ENCODE measurements at places on chromosomes 1 and 21.

DNA sequence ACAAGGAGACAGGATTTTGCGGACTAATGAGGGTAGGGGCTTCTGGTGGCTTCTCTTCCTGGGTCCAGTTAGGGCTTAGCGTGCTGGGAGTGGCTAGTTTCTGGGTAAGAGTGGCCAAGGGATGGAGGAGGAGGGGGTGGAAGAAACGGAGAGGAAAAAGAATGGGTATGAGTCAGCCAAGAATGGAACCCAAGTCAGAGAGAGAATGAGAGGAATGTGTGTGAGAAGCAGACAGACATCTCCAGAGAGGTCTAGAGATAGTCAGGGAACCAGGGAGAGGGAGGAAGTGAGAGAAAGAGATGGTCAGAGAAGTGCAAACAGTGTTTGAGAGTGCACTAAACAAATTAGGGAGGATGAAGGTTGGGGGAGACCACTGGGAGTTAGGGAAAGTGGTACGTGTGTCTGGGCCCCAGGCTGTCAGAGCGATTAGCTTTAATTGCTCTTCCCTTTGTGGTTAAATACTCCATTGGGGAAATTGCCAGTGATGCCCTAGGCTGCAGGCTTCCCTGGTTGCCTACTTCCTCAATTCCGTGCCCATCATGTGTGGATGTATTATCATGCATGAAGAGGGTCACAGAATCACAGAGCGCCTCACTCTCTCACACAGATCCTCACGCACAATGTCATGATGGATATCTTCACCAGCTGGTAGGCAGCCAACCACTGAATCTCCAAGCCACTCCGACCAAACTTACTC lies 1.4 kb downstream of the PEA15 start:
- DNase-seq = no peak

DNA sequence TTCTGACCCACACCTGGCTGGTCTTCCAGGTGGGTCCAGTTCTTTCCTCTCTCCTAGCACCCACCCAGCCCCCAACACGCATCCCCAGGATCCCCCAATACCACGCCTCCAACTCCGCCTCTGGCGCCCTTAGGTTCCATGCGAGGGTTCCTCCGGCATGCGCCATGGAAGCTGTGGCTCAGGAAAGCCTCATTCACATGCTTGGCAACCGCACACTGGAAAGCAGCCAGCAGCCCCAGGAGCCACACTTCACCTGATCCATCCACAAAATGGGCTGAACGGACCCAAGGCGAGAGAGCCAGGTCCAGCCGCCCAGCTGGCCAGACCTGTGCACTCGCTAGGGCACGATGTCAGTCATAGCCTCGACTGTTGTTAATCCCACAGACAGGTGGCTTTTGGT lies 161.2 kb downstream of the PSMG1 start:
- DNase-seq = no peak

- no peak for DNase-seq
These were observed 2.9 kb downstream of the MTARC1 start for GRCh38 chr1:220789532-220790147.

DNA sequence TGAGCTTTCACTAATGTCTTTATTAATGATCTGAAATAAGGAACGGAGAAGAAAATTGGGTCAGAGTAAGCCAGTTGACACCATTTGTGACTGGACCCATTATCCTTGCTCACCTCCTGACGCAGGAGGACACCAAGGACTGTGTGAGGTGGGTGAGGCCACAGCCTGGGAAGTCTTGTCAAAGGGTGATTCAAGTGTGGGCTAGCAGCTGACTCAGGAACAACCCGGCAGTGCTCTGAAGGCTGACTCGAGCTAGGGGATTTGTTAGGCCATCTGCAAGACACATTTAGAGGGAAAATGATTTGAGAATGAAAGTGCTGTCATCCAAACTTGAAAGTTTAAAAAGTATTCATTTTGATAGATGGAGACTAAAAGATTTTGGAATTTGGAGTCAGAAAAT lies 21.2 kb downstream of the PRRX1 start:
- no peak for DNase-seq

- no peak for DNase-seq
These were observed 22.9 kb upstream of the LY9 start for GRCh38 chr1:160773093-160773492.
